Panc1 (cell line): ENCODE measurements at places on chromosomes 11 and 22. TPM values are rescaled to one million over a fixed set of nuclear protein-coding genes. Genes with fewer than 3 reads are reported as not detected.

DNA sequence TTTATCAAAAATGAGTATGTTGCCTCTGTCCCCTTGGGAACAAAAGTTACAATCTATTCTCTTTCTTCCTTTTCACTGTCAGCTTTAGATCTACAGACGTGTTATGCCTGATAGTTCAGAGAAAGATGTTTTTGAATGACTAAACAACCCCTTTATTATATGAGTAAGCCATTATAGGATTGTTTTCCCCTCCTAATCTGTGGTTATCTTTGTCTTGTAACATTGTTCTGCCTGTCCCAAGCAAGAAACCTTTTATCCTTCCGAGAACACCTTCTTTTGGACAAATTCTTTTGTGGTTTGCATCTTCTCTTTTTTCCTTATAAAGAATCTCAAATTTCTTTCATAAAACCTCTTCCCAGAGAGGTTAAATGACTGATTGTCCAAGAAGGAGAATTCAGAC, 208.4 kb downstream of the DDX10 start:
- DNase-seq = no peak

Gene ROBO4
- total RNA-seq = 0.26 TPM

GRCh38 chr11:102293873-102294601, 23.2 kb upstream of the BIRC3 start:
- DNase-seq = peak; percentile 69

DNA sequence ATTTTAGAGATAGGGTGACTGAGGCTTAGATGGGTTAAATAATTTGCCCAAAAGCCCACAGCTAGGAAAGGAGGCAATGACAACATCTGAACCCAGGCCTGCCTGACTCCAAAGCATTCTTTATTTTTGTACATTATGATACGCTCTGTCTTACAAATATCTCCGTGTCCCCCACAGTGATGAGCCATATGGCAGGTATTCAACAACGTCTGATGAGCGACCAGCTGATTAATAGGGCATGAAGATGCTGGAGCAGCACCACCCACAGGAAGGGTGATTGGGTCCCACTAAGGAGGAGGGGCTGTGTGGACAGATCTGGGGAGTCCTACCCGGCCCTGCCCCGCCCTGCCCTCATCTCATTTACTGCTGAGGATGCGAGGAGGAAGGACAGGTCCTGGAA, 380.6 kb downstream of the CADM1 start:
- DNase-seq = no peak

DNA sequence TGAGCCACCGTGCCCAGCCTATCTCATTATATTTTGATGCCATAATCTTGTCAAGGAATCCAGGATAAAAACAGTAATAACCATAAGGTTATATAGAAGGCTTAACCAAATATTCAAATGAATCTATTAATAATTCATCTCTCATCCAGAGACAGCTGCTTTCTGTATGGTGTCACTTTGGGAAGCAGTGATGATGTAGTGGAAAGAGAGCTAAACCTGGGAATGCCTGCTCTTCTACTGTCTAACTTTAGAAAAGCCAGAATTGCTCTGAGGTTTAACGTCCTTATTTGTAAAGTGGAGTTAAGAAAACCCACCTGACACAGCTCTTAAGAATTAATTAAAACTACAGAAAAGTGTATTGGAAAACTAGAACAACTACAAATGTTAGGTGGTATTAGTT, 29.3 kb upstream of the OR10D3 start:
- DNase-seq = no peak

- no peak for DNase-seq
Measured at GRCh38 chr11:123567466-123567865, 87.0 kb downstream of the SCN3B start.

DNA sequence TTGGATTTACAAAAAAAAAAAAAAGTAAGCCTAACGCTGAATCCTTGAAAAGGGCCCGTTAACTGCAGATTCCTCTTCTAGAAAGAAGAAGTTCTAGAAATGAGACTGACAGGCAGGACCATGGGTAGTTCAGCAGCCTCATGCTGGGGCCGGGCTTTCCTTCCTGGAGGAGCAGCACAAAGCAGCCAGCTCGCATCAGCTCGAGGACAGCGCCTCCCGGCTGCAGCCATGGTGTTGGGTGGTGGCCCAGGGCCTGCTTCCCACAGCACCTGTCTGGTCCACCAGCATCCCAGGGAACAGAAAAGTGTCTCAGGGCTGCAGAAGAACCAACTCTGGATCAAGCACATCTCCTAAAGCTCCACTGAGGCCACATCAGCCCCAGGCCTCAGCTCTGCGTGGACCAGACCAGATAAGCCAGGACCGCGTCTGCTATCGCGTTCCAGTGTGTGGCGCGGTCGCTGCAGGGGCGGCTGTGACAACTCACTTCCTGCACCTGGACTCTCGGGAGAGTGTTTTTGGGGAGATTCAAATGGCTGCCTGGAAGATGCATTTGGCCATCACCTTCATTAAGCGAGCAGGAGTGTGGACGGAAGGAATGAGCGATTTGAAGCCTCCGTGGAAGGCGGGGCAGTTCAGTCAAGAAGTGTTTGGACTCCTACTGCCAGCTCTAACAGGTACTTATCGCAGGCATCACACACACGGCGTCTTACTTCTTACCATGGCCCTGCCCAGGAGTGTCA, 53.5 kb downstream of the MYH9 start:
- no peak for DNase-seq

Gene ANO1
- total RNA-seq = 2.3 TPM

DNA sequence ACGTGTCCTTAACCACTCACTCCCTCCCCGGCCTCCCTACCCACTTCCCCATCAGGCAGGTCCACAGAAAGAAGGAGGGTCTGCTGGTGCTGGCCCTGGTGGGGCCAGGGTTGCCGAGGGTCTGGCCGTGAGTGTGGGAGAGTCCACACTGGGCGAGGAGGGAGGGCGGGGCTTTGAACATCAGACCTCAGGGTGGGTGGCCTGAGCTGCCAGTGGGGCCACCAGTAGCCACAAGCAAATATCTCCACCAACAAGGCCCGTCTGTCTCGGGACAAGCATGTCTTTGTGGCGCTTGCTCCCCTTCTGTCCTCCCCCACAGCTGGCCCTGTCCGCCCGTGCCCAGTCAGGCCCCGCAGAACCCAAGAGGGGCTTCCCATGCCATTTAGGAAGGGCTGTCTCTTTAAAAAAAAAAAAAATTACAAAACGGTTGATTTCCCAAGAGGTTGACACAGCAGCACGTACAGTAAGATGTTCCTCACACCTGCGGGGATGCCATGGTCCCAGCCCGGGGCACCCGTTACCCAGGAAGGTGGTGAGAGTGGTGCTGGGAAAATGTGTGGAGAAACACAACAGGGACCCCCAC, 17.7 kb upstream of the TALDO1 start:
- no peak for DNase-seq

DNA sequence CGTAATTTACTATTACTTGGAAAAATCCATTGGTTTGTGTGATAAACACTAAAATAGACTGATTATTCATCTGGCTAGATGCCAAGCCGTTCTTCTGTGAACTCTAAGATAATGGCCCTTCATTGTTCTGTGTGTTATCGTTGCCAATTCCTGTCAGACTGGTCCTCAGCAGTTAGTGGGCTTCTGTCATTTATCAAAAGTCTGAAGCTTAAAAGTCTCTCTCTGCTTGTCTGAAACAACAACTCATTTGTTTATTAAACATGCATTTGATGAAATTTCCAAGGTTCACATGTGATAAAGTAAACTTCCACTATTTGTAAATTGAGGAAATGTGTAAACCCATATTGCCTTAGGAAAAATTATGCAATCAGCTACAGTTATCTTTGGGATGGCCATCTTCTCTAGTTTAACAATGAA, 21.1 kb upstream of the RDX start:
- DNase-seq = no peak

Gene OR5A1
- total RNA-seq = not detected

DNA sequence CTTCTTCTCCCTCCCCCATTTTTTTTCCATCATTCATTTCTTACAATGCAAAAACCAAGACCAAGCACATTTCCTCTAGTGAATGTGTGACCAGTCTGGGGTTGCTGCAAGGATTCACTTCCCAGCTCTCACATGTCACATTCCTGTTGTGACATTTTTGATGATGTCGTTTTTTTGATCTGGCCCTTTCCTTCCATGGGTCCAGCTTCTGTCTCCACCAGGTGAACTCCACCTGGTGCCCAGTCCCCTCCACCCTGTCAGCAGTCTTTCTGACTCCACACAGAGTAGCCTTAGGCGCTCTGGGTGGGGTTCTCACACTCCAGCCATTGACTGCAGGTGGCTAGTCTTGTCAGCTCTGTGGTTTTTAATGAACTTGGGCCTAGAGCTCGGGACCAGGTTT, 15.6 kb downstream of the PANX1 start:
- no peak for DNase-seq
